ENCODE measurements at places on chromosomes 5 and 9.
A peak's percentile ranks its signal among the peaks of the same experiment; 100 is the strongest.

DNA sequence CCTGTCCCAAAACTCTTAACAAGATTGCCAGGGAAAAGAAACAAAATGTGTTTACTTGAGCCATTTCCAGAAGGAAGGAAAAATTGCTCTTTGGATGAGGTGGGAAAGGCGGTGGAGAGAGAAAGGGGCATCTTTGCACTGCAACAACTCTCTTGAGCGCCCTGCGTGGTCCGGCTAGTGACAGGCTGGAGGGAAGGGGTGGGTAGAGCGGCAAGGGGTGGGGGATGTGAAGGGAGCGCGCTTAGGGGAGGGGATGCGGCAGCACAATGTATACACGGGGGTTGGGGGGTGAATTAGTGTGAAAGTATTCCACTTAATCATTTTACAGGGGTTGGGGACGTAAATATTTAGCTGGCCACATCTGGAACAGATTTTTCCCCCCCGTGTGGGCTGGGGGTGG lies 1.3 kb downstream of the FGF10 start:
- DNase-seq: peak; percentile 20

GRCh38 chr5:123422433-123423277 lies 548 bp downstream of the CEP120 start:
- peak; percentile 40 for DNase-seq

DNA sequence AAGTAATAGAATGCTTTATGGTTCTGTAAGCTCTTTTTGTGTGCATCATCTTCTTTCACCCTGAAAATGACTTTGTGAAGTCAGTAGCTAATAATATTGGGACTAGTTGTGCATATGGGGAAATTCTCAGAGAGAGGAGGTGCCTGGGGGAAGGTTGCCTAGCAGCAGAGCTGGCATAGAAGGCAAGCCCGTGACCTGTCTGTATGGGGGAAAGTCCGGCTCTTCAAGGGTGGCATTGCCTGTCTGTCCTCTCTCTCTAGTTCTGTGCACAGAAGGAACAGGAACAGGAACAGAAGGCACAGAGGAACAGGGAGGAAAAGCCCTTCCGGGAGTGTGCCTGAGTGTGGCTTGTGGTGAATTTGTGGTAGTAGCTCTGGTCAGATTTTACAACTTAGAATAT lies 33.1 kb downstream of the SH3GL2 start:
- no peak for DNase-seq

GRCh38 chr9:137604345-137605086 lies 970 bp upstream of the ARRDC1 start:
- DNase-seq: no peak

- DNase-seq: no peak
Measured at GRCh38 chr9:94176608-94177007, 82.5 kb upstream of the ZNF169 start.

DNA sequence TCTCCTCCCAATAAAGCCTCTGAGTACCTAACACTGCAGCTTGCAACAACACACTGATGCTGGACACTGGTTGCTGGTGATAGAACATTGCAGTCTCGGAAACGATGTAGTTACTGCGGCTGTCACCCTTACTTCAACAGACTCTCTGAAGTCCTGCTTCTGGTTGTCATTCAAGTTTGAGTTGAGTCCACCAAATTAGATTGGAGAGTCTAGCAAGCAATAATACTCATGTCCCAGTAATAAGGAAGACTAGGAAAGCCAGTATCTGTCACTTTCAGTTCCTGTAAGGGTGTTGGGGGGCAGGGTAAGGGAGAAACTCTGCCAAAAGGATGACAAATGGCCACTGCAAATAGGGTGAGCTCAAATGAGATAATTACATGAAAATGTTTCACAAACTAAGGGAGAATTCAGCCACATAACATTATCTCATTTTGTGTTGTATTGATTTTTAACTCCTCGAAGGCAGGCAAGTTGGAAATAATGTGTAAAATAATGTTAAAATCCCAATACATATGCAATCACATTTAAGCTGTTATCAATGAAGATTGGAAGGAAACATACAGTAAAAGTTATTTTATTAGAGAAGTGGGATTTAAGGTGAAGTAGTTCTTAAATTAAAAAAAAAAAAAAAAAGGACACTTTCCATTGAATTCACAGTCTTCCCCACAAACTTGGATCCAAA lies 849 bp upstream of the IFT74 start:
- DNase-seq: no peak

GRCh38 chr5:136242136-136242535 lies 49.2 kb upstream of the SMIM32 start:
- no peak for DNase-seq

- DNase-seq: peak; percentile 43
Measured at GRCh38 chr5:9519537-9519936, 26.3 kb downstream of the SEMA5A start.

- DNase-seq: peak; percentile 77
Measured at GRCh38 chr9:34957492-34958410, at the start of gene PHF24. TSS of gene PHF24 (plus strand) at chr9:34958285. CDS start at chr9:34971299, 13,014 bp downstream.

DNA sequence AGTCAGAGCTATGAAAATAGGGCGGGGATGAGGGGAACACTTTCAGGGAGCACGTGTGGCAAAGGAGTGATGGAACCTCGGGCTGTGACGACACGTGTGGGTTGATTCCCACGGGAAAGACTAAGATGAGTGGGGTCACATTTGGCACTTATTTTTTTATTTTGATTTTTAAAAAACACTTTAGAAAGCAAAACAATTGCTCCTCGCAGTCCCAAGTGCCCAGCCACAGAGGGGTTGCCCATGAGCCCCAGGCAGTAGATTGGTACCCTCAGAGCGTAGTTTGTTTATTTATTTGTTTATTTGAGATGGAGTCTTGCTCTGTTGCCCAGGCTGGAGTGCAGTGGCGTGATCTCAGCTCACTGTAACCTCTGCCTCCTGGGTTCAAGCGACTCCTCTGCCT lies 69.7 kb downstream of the WNK2 start:
- DNase-seq: no peak

GRCh38 chr5:72452515-72453245 lies 54.5 kb downstream of the ZNF366 start:
- DNase-seq: peak; percentile 77

- no peak for DNase-seq
Measured at GRCh38 chr5:64566310-64566916, 60.6 kb downstream of the RGS7BP start.

- DNase-seq: no peak
Measured at GRCh38 chr5:110644357-110644756, 82.1 kb downstream of the TMEM232 start.

DNA sequence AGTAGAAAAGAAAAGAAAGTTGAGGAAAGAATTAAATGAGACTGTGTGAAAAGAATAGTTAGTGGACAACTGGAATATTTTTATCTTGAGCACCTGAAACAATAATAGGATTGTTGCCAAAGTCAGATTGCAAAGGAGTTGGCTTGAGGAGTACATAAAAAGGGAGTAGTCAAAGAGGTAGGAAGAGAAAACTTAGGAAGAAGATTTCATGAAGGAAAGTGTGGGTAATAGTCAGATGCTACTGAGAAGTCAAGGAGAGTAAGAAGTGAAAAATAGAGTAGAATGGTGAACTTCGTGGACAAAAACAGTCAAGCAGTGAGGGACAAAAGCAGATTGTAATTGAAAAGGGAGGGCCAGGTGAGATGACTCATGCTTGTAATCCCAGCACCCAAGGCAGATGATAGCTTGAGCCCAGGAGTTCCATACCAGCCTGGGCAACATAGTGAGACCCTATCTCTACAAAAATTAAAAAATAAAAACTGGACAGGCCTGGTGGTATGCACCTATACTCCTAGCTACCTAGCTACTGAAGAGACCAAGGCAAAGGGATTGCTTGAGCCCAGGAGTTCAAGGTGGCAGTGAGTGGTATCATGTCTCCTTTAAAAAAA lies 178.9 kb downstream of the NIPBL start:
- no peak for DNase-seq

DNA sequence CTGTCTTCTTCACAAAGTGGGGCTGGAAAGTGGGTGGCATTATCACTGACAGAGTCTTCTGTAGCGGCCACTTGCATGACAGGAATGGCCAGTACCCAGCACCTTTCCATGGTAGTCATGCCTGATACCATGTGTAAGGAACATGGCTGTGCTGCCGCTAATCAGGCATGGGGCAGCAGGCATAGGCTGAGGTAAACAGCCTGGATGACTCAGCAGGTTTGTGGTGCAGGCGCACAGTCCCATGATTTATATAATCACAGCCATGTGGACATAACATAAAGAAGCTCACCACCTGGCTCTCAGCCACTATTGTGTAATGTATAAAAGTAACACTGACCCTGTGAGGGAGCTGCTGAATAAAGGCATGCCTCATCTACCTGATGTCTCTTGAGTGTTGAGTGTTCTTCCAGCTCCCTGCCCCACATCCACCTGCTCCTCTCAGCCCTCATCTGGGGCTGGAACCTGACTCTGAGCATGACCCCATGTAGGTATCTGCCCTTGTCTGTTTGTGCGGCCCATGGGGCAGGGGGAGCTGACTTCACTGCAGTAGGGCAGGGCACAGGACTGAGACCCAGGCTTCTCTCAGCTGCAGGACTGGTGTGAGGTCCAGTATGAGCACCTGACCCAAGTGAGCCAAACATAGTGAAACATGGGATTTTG lies 13.2 kb upstream of the ICE1 start:
- DNase-seq: peak; percentile 20

DNA sequence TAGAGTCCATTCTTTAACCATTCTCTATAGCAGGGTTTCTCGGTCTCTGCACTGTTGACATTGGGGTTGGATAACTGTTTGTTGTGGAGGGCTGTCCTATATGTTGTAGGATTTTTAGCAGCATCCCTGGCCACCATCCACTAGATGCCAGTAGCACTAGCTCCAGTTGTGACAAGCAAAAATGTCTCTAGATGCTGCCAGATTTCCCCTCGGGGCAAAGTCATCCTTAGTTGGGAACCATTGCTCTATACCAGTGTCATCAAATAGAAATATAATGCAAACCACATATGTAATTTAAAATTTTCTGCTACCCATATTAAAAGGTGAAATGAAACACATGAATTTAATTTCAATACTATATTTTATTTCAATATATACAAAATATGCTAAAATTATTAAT lies 2.9 kb downstream of the TTC23L start:
- DNase-seq: no peak

All from testis (tissue), 5 donors.